ENCODE measurements at places on chromosomes 3 and 15.

DNA sequence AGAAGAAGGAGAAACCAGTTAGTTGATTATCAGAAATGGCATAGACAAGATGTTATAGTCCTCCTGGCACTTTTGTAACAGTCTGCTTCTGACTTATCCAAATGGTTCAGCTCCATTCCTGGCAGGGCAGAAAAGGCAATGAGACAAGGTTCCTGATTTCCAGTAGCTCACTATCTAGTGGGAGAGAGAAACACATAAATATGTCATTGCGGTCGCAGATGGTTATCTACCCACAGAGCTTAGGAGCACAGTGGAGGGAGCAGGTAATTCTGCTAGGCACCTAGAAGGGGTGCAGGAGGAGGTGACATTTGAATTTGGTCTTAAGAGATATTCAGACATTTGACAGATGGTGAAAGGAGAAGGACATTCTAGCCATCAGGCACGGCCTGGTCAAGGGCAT lies 78.1 kb downstream of the TAMM41 start:
- DNase-seq: no peak

DNA sequence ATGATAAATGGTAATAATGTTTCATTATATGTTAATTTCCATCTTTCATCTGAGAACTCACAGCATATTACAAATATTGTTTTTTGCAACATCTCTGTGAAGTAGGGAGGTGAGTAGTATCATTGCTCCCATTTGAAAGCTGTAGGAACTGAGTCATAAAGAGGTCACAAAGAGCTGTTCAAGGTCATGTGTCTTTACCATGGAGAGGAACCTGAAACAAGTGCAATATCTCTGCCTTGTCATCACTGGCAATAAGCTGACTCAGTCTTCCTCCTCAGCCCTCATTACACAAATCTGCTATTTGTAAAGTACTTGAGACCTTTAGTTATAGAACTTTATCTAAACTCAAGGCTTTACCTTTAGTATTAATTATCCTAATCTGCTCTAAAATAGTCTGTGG lies 4.4 kb upstream of the ATP13A4 start:
- no peak for DNase-seq

GRCh38 chr3:194686414-194686815 lies 732 bp downstream of the FAM43A start:
- DNase-seq: peak; percentile 6

DNA sequence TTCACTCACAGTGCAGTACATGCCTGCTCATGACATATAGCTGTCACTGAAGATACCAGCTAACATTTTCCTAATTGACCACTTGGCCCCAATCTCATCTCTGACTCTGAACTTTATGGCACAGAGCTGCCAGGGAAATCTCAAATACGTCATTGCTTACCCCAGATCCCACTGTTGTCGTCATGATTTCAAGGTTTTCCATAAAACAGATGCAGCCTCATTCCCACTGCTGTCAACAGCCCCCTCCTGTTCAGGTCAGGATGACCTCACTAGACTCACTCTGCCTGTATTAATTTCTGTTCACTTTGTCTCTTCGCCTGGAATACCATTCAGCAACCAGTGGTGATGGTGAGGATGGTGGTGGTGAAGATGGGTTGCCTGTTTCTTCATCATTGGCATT lies 262.6 kb upstream of the TPM1 start:
- DNase-seq: no peak

GRCh38 chr15:56180851-56181250 lies 62.8 kb downstream of the RFX7 start:
- DNase-seq: no peak

DNA sequence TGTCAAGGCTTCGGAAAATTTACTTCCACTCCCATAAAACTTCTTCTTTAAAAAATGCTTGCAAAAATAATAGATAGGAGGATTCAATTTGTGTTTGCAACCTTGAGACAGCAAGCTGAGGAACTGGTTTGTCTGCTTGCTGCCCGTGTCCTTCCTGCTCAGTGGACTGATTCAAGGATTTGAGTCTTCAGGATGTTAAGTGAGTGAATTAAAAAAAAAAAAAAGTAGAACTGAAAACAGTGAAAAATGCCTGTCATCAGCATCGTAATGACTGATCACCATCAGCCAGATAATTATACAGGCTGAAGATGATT lies 453.7 kb downstream of the FGF12 start:
- DNase-seq: no peak
